Hematopoietic multipotent progenitor cell treated with erythropoietin and hydrocortisone succinate and interleukin-3 and kit ligand, for 6 days (in vitro differentiated cells): ENCODE measurements at places on chromosomes 6 and 20.

- no peak for DNase-seq
Observed at GRCh38 chr6:73566954-73567591, 46.2 kb upstream of the EEF1A1 start.

DNA sequence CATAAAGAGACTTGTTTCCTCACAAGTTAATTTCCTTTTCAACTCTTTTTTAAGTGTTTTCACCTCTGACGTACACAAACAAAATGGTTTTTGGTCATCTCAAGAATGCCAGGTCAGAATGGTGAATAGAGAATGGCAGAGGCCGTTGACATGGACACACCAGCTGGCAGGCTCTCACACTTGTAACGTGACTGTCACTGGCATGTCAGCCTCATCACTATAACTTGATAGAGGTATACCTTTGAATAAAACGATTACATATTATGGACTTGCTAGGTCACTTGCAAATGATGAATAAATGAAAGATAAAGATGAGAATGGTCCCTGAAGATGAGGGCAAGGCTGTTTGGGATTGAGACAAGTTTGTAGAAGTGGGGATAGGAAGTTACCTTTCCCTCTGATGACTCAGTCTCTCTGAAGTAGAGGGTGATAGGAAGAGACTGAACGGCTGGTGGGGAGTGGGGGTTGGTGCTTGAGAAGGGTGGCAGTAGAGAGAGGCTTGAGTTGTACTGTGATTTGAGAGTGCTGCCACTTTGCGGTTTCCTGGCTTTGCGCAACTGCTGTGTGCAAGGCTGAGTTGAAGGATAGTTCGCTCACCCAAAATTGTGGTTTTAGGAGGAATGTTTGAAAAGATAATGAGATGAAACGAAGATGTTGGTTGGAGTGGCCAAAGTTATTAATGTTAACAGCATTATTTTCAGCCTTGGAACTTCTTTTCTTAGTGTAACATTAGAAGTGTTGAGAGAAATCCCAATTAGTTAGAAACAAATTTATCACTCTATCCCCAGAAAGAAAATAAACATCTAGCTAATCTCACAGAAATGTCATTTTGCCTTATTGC is 30.3 kb downstream of the TBPL1 start:
- DNase-seq: peak; percentile 93

DNA sequence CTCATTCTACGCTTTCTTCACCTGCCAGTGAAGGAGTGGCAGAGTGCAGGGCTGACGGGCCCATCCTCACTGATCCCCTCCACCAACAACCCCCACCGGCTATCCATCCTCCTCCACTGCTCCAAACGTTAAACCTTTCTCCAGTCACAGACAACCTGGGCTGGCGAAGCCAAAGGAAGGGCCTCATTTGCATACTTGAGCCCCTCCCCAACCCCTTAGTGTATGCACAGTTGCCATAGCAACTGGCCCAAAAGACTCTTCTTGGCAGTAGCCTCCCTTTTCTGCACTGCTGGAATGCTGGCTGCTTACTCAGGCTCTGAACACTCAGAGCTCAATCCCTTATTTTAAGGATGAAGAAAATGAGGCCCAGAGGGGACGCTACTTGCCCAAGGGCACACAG is 130.3 kb downstream of the GRM4 start:
- DNase-seq: no peak

DNA sequence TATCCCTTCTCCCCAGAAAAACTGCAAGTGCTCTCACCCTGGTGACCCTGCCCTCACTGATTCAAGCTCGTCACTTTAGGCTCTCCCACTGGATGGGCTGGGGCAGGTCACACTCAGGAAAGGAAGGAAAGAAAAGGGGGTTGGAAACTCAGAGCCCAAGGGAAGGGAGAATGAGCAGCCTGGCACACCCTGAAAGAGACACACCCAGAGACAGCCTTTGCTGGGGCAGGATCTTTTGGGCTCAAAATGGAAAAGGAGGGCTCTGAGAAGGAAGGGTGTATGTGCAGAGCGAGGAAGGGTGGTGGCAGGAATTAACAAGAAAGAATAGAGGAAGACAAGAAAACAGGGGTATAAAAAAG is 2.5 kb downstream of the PPP1R18 start:
- peak; percentile 41 for DNase-seq

- peak; percentile 53 for DNase-seq
Observed at GRCh38 chr6:41463062-41463930, 82.9 kb upstream of the FOXP4 start.

GRCh38 chr6:157312757-157313156 is 10.6 kb downstream of the TMEM242 start:
- DNase-seq: no peak

- DNase-seq: no peak
Observed at GRCh38 chr6:2643130-2643529, 107.6 kb downstream of the MYLK4 start.

GRCh38 chr6:55449225-55449624 is 122.0 kb downstream of the GFRAL start:
- DNase-seq: no peak

DNA sequence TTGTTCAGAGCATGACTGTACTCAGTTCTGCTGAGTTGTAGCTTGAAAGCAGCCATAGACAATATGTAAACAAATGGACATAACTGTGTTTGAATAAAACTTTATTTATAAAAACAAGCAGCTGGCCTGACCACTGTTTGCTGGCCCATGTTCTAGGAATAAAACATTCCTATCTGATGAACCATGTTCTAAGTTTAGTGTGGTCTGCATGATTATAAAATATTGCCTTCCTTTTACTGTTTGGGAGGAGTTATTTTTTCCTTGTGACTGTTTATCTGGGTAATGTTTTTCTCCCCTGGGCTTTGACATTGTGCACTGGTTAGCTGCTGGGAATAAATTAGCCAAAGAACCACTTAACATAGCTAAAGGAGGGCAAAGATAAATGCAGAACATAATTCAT is 55.1 kb downstream of the CDS2 start:
- no peak for DNase-seq

DNA sequence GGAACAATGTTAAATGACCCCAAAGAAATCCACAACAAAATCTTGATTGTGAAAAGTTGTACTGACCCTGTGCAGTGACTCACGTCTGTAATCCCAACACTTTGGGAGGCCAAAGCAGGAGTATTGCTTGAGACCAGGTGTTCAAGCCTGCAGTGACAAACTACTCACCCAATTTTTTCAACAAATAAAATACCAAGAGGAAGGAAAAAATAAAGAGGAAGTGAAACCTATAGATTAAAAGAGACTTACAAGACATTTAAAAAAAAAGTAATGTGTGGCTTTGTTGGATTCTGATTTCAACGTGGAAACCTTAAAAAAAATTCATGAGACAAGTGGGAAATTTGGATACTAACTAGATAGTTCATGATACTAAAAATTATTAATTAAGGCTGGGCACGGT is 31.9 kb downstream of the GINS1 start:
- DNase-seq: peak; percentile 8

- no peak for DNase-seq
Observed at GRCh38 chr20:63044204-63044600, 37.4 kb upstream of the BHLHE23 start.

DNA sequence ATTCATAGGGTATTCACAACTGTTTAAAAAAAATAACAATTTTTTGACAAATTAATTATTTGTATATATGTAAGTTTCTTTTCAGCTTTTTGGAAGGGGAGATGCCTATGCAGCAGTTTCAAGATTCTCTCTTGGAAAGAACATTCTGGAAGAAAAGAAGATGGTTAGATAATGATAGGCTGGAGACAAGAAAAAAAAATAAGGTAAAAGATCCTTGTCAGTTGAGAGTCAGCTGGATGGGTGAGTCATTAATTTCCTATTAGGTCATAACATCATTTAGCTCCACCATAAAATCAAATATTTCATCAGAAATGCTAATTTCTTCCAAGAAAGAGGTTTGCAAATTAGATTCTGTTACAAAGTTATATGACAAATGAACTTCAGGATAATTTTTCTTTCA is 880.4 kb downstream of the EPHA7 start:
- no peak for DNase-seq

- DNase-seq: no peak
Observed at GRCh38 chr6:105894556-105894955, 191.6 kb upstream of the PRDM1 start.

DNA sequence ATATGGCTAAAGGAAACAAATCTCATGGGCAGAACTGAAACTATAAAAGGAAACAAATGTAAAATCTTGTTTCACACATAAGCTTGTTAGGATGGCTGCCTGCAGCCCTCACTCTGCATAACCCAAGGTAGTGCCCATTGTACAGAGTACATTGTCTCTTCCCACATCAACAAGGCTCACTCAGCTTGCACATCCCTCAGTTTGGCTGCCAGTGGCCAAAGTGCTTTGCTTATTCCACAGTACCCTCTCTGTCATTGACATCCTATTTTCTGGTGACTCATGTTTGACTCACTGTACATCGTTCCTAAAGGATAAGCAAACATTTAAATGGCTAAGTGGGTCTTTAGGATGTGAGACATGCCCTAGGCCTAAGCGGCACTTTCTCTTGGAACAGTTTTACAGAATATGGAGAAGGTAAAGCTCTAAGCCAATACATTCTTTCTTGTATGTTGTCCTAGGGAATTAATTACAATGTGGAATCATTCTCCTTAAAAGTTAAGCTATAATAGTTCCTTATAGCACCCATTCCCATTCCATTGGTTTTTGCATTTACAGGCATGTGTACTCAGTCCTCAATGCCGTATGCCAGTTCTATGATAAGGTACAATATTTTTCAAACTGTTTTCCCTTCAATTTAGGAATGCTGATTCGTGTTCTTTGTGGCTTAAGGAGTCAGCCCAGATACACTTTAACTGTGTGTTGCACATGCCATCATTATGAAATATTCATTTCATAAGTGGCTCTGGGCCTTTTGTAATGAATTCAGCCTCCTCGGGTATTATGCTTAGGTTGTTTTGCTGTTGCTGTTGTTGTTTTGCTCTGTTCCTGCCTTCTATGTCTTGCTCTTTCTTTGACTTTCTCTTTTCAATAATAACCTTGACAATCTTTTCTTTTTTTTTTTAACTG is 5.5 kb downstream of the ANKEF1 start:
- no peak for DNase-seq

- peak; percentile 79 for DNase-seq
Observed at GRCh38 chr6:13331516-13332348, 3.4 kb upstream of the TBC1D7 start.

GRCh38 chr6:163526346-163526745 is 111.8 kb downstream of the QKI start:
- no peak for DNase-seq

DNA sequence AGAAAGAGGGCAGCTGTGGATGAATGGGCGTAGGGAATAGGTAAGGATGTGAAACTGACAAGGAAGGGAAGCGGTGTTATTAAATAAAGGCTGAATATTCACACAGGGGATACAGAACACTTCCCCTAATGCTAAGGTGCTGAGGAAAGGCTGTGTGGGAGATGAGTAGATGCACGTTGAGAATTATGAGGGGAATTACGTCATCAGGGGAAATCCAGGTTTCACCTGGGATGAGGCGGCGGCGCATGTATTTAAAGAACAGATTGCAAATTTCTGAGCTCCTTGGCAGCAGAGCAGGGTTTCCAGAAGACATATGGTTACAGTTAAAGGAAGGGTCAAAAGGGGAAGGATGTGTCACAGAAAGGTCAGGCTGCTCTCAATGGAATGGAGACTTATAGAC is 28.7 kb upstream of the EDN1 start:
- DNase-seq: no peak

DNA sequence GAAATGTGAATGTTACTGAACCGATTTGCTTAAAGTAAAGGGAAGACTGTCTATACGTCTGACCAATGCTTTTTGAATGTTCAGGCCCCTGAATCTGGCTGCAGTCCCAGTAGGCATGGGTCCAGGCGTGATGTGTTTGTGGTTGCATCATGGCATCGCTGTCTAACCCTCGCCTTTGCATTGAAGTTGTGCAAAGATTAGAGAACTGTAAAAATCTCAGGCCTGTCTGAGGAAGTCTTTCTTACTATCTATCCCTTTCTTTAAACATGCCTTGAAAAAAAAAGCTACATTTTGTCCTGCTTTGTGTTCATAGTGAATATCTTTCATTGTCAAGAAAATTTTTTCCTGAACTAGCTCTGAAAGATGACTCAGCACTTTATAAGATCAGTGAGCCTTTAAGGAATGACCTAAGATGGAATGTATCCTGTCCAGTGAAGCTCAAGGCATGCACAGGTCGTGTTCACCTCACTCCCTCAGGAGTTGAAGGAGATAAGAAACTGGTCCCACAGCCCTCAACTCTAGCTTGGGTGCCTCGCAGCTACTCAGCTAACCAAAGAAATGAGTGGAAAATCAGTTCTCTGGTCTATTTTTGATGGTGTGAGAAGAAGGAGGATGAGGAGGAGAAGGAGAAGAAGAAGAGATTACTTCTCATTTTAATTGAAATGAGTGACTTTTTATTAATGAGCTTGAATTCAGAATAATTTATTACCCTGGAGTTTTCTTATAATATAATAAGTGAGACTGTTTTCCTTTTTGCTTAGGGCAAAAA is 48.6 kb downstream of the TPD52L1 start:
- DNase-seq: peak; percentile 13

- DNase-seq: no peak
Observed at GRCh38 chr6:157638779-157639178, 184.3 kb upstream of the SNX9 start.

- DNase-seq: no peak
Observed at GRCh38 chr6:71414486-71414885, 125.9 kb downstream of the OGFRL1 start.

DNA sequence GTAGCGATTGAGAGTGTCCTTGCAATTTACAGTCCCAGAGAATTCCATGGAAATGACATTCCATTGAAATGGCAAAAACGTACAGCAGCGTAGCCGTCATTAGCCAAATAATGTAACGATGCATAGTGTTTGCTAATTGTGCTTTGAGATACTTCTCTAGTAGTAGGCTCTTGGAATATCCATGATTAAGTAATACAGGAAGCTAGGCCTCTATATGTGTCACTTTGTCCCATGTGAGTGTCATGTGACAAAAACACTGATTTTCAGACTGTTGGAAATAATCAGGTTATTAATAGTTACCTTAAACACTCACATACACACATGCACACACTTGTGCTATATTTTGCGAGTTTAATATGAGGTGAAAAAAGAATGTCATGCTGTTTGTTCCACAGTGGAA is 35.2 kb downstream of the SLX4IP start:
- DNase-seq: no peak

DNA sequence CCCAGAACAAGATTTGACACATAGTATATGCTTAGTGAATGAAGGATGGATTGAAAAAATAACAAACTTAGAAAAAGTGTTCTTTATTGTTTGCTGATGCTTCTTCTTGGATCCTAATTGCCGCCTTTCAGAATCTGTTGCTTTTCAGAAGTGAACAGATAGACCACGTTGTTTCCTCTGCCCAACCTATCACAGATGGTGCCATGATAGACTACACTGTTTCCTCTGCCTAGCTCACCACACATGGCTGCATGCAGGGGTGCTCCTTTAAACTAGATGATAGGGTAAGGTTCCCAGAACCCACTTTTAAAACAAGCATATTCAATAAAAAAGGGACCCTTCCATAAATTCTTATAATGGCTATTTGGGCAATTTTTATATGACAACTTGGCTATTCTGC is 4.6 kb upstream of the RGS17 start:
- DNase-seq: no peak

DNA sequence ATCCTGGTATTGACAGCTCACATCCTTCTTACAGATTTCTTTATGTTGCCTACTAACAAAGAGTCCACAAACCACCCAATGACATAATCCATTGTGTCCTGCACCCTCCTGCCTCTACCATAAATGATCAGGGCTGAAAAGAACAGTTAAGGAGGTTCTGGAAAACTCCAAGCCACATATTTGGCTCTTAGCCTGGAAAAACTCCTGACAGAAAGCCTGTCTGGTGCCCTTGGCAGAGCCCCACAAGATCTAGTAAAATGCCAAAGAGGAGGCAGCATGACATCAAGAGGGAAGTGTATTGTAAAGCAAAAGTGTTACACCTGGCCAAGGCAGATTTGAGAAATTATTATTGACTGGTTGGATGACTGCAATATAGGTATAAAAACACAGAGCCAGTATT is 126.4 kb upstream of the VGLL2 start:
- DNase-seq: no peak
